IMR-90 (cell line): ENCODE measurements at places on chromosomes 1 and 21. TPM values are rescaled to one million over a fixed set of nuclear protein-coding genes. Genes with fewer than 3 reads are reported as not detected.

Gene TBX19
- total RNA-seq, result 0.18 and 0.28 TPM in 2 replicates

Gene TFF3
- total RNA-seq, result not detected in 2 replicates

Gene GNAT2
- total RNA-seq, result 0.28 and 0.36 TPM in 2 replicates

Gene PLCH2
- 0.18 and 0.28 TPM in 2 replicates for total RNA-seq

Gene PLPPR5
- total RNA-seq, result under 0.01 TPM in 2 replicates

Gene DMBX1
- not detected in 2 replicates for total RNA-seq

Gene S100A9
- total RNA-seq, result not detected in 2 replicates

Gene KCND3
- under 0.01 TPM in 2 replicates for total RNA-seq

Gene AMIGO1
- 1.4 and 1.6 TPM in 2 replicates for total RNA-seq

Gene CLCA4
- total RNA-seq, result not detected in 2 replicates

Gene AMY1A
- total RNA-seq, result not detected in 2 replicates

Gene AMY1C
- not detected in 2 replicates for total RNA-seq

Gene MLLT11
- total RNA-seq, result 3.6 and 5.3 TPM in 2 replicates

Gene NR5A2
- under 0.01 and 0.18 TPM in 2 replicates for total RNA-seq

Gene ORC1
- 9.7 and 10.6 TPM in 2 replicates for total RNA-seq

Gene HEATR1
- 53.8 and 61.1 TPM in 2 replicates for total RNA-seq

Gene C1QTNF12
- 0.36 TPM in 1 of 2 replicates, not detected in the other for total RNA-seq

Gene ANKRD65
- total RNA-seq, result under 0.01 TPM in 1 of 2 replicates, not detected in the other

Gene SNX7
- 24.4 and 46.1 TPM in 2 replicates for total RNA-seq

Gene COL6A1
- total RNA-seq, result 173 and 186 TPM in 2 replicates

Gene S100B
- 0.18 TPM in 1 of 2 replicates, not detected in the other for total RNA-seq

Gene USP33
- 64.5 and 89.4 TPM in 2 replicates for total RNA-seq

Gene SLC45A3
- total RNA-seq, result 1.1 and 1.4 TPM in 2 replicates

Gene FOXO6
- total RNA-seq, result not detected in 2 replicates

Gene EPHA8
- not detected in 2 replicates for total RNA-seq

Gene SNIP1
- 11.3 and 13.9 TPM in 2 replicates for total RNA-seq

Gene FAM43B
- not detected in 2 replicates for total RNA-seq

Gene USH2A
- under 0.01 TPM in 2 replicates for total RNA-seq

Gene MATN1
- total RNA-seq, result 0.56 TPM in 1 of 2 replicates, not detected in the other

Gene FAAP20
- 6.5 and 7.5 TPM in 2 replicates for total RNA-seq

Gene OR2L13
- not detected in 2 replicates for total RNA-seq

Gene TRAF5
- 10.0 and 13.1 TPM in 2 replicates for total RNA-seq

Gene APCS
- not detected in 2 replicates for total RNA-seq

Gene CA6
- not detected in 2 replicates for total RNA-seq

Gene IFNLR1
- total RNA-seq, result not detected in 2 replicates

Gene OR13G1
- total RNA-seq, result not detected in 2 replicates

Gene ADCY10
- total RNA-seq, result under 0.01 TPM in 2 replicates

Gene DENND2C
- 2.2 and 3.1 TPM in 2 replicates for total RNA-seq

Gene KAZN
- total RNA-seq, result 5.2 and 5.6 TPM in 2 replicates

Gene OR2AK2
- total RNA-seq, result not detected in 2 replicates

Gene SERPINC1
- not detected in 2 replicates for total RNA-seq

Gene HES2
- total RNA-seq, result not detected in 2 replicates

Gene DCST1
- total RNA-seq, result not detected in 2 replicates

Gene HSD3B2
- total RNA-seq, result not detected in 2 replicates

Gene AK5
- total RNA-seq, result 25.8 and 54.7 TPM in 2 replicates

Gene SPRR3
- not detected in 2 replicates for total RNA-seq

Gene SERTAD4
- under 0.01 TPM in 2 replicates for total RNA-seq

Gene DPT
- total RNA-seq, result not detected in 2 replicates

Gene CHD5
- total RNA-seq, result under 0.01 TPM in 1 of 2 replicates, not detected in the other

Gene OR2L3
- not detected in 2 replicates for total RNA-seq
